ENCODE measurements at places on chromosomes 2 and 18.

DNA sequence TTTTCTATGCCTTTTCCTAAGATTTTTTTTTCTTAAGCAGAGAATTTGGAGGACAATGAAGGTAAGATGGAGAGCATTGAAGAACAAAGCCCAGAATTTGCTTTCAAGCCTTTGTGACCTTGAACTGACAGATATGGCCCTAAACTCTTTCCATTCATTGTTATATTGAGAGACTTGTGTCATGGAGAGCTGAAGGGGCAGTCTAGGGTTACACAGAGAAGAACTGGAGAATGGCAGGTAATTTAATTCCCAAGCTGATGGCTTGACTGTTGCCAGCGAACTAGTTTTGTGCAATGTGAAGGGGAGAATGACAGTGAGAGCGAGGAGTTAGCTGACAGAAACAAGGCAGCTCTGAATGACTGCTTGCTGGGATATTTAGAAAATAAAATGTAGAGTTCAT, 1344.2 kb downstream of the LRP1B start:
- no peak for DNase-seq

- no peak for DNase-seq
These were observed 180.7 kb downstream of the FBXO15 start for GRCh38 chr18:73966954-73967353.

- no peak for DNase-seq
These were observed 679.2 kb downstream of the NYAP2 start for GRCh38 chr2:226078666-226079065.

DNA sequence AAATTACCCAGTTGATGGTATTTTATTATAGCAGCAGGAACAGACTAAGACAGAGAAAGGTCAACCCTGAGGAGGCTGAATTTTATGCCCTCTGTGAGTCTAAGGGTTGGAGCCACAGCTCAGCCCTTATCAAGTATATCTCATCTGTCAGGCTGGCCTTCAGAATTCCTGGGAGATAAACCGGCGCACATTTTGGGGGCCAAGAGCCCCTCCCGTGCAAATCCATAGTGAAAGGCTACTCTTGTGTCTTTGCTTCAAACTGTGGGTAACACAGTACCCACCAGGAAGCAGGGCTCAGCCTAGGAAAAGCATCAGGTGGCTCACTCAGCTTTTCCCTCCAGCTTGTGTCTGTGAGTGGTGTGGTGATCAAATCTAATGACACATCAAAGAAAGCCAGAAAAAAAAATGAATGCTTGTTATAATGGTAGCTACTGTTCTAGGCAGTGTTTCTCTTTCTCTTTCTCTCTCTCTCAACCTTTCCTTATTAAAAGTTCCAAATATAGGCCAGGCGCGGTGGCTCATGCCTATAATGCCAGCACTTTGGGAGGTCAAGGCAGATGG, 25.0 kb upstream of the ASXL2 start:
- DNase-seq: no peak

- no peak for DNase-seq
These were observed 111.5 kb upstream of the LDLRAD4 start for GRCh38 chr18:13107074-13107473.

DNA sequence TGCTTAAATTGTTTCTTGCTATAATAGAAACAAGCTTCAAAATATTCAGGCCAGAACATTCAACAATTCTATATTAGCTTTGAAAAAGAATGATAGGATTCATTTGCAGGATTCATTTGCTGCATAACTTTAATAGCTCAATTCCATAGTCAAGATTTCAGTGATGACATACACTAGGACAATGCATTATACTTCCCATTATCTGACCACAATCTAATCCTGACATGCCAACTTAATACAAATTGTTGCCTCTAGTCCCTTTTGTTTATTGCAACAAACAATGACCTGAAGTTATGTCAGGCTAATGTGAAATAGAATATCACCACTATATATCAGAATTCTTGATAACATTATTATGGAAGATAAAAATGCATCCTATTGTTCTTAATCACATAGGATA, 169.4 kb downstream of the DNAH7 start:
- no peak for DNase-seq

DNA sequence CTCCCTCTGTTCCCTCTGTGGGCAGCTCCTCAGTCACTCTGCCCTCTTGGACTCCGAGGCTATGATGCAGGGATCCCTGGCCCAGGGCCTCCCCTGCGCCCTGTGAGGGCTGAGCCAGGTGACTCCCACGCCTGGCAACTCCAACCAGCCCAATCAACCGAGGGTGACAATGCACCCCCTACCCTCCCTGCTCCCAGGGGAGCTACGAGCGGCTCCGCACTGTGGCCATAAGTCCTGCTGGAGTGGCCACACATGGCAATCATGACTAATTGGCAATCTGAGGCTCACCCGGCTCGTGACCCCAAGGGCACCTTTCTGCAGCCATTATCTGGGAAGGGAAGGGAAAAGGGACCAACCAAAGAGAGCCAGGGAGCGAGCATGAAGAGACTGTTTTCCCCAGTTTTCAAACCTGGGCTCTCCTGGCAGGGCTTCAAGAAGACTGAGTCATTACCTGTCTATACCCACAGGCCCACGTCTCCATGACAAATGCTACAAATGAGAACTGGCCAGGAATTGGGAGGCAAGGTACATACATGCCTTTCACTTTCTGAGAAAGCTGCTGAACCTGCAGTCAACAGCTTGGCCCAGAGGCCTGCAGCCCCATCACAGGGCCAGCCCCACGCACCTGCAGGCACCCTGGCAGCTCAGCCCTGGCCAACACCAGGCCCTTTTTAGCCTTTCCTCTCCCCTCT, 45.1 kb downstream of the RPL31 start:
- DNase-seq: no peak

DNA sequence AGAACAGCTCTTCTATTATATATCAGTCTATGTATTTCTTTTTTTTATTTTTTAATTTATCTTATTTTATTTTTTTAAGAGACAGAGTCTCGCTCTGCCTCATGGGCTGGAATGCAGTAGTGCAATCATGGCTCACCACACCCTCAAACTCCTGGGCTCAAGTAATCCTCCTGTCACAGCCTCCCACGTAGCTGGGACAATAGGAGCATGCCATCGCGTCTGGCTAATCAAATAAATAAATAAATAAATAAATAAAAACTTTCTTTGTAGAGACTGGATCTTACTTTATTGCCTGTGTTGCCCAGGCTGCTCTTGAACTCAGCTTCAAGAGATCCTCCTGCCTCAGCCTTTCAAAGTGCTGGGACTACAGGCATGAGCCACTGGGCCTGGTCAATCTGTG, 117.0 kb downstream of the RBMS1 start:
- no peak for DNase-seq

- no peak for DNase-seq
These were observed 1548.8 kb upstream of the LRRTM1 start for GRCh38 chr2:81853341-81853740.

DNA sequence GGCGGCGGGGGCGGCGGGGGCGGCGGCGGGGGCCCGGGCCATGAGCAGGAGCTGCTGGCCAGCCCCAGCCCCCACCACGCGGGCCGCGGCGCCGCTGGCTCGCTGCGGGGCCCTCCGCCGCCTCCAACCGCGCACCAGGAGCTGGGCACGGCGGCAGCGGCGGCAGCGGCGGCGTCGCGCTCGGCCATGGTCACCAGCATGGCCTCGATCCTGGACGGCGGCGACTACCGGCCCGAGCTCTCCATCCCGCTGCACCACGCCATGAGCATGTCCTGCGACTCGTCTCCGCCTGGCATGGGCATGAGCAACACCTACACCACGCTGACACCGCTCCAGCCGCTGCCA, 644 bp downstream of the ONECUT2 start:
- DNase-seq: no peak

GRCh38 chr2:127525691-127526131, 578 bp downstream of the IWS1 start:
- DNase-seq: no peak

DNA sequence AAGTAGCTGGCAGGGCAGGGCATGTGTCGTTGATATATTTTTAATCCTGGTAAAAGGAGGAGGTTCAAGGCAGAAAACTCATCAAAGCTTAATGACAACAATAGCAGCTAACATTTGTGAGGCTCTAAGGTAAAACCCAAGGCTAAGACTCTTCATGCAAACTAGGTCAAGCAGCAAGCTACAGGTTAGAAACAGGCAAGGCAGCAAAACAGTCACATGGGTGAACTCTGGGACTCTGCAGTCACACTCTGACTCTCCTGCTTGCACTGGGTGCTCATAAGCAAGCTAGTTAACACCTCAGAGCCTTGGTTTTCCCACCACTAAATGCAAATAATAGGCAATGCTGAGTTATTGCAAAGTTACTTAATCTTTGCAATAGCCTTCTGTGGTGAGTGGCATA, 7.9 kb downstream of the IL1RN start:
- DNase-seq: no peak

- DNase-seq: no peak
These were observed 1.1 kb downstream of the ENOSF1 start for GRCh38 chr18:711310-711656.

DNA sequence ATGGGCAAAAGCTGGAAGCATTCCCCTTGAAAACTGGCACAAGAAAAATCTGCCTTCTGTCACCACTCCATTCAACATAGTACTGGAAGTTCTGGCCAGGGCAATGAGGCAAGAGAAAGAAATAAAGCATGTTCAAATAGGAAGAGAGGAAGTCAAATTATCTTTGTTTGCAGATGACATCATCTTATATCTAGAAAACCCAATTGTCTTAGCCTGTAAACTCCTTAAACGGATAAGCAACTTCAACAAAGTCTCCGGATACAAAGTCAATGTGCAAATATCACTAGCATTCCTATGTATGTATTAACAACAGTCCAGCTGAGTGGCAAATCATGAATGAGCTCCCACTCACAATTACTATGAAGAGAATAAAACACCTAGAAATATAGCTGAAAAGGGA, 1579.3 kb downstream of the SUCLG1 start:
- DNase-seq: no peak

DNA sequence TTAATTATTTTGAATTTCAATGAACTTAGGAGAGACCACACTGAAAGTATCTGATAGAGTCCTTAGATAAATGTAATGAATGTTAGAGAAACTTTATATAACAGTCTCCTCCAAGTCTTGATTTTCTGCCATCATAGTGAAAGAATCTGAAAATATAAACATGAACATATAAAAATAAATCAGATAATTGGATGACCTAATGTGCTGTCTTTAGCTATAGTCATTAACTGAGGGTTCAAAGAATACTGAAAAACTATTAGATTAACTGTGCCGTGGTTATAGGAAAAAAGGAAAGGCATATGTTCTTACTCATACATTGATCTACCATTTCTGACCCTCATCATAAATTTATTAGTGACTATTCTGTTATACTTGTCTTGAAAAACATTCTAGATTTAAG, 47.0 kb upstream of the SPAG16 start:
- DNase-seq: no peak

DNA sequence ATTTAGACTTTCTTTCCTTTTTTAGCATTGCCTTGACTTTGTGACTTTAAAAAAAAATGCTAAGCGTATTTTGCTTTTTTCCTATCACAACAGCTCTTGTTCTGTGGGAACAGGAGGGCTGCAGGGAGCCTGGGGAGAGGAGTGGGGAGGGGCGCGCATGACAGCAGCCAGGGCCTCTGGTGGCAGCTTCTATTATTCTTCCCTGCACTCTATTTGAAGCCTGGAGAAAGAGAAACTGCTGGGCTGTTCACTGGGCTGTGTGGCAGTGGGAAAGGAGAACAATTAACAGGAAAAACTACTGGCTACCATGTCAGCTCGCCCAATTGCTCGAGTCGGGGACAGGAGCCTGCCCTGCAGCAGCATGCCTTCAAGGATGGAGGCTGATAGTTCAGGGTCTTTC, 119.0 kb upstream of the ZBTB14 start:
- DNase-seq: no peak

GRCh38 chr2:209496586-209496982, 72.7 kb downstream of the MAP2 start:
- DNase-seq: no peak

DNA sequence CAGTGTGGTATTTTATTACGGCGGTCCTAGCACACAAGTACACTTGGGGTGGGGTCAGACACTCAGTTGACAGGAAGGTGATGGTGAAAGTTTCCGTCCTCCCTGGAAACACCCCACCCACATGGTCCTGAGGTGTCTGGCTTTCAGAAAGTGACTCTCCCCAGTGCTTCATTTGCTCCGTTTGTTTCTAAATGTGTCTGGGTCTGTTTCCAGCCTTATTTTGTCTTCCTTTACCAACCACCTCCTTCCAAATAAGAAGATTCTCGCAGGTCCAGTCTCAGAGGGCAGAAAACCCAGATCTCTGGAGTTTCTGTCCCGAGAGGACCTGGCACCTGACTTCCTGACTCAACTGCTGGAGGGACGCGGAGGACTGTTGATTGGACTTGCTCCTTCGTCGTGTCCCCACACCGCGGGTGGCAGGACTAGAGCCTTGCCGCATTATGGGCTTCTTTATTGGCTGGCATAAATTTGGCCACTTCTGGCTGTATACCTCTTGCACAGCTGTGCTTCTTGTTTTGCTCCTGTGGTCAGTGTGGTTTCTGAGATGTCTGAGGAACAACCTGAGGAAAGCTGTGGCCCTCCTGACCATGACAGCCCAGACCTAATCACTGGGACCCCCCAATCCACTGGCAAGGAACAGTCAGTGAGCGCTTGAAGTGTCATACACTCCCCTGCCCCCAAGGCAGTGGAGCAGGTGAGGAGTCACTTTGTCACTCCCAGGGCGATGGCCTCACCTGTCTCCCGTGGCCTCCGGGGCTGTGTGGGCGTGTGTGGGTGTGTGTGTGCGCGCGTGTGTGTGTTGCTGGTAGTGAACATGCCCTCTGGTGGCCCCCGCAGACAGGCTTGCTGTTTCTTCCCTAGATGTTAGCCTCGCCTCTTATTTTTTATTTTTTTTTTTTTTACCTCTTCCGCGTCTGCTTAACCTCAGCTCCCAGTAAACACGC, 45.6 kb downstream of the MEX3C start:
- peak; percentile 74 for DNase-seq

DNA sequence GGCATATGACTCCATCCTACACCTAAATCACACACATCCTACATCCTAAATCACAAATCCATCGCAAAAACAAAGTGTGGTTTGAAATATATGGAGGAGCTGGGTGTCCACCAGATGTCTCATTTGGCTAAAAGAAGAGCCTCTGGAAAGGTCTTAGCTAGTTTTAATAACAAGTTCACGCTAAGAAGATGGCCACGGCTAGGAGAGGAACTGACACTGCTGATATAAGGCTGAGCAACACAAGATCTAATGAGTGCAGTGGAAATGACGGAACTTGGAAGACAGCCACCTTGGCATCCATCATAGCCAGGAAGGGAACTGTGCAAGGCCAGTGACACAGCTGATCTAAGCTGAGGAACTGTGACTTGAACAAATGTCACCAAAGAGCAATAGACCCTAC, 60.0 kb upstream of the AGAP1 start:
- no peak for DNase-seq

DNA sequence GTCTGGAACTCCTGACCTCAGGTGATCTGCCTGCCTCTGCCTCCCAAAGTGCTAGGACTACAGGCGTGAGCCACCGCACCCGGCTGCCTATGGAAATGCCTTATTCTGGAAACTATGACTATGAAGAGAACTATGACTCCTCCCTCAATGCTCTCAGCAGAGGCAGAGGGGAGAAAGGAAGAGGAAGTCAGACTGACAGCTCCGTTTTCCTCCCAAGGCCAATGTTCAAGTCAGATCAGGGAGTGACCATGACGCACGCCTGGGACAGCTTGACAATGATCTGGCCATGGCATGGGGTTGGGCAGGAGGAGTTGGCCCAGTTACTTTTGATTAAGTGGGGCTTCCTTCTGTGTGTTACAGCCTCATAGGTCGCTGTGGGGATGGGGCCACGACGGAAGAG, 44.3 kb upstream of the MRPL33 start:
- DNase-seq: no peak

GRCh38 chr2:15758848-15759247, 167.2 kb downstream of the DDX1 start:
- DNase-seq: no peak

Measured in stimulated activated CD8-positive, alpha-beta memory T cell treated with anti-CD3 and anti-CD28 coated beads, Interleukin-12 subunit alpha, Interleukin-12 subunit beta, amount 100 ng/mL, for 4 hours (primary cell).